ENCODE measurements at places on chromosomes 2 and 18.
A peak's percentile ranks its signal among the peaks of the same experiment; 100 is the strongest.

DNA sequence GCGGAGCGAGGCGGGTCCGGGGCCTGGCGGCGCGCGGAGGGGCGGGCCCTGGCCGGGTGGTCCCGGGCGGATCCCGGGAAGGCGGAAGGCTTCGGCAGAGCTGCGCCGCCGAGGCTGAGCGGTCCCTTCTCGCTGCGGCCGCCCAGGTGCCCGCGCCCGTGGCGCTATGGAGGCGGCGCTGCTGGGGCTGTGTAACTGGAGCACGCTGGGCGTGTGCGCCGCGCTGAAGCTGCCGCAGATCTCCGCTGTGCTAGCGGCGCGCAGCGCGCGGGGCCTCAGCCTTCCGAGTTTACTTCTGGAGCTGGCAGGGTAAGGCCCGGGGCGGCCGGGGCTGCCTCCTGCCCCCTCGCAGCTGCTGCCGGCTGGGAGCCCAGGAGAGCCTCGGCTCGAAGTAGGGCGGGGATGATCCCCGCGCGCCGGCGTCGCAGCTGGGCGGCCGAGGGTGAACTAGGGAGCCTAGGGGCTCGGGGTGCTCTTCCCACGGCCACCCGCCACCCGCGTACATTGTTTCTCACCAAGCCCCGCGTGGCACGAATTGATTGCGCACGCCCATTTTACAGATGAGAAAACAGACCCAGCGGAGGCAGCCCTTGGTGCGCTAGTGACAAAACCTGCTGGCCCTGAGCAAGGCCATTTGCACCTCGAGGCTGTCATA, at the start of gene SLC66A3:
TSS of gene SLC66A3 (plus strand) at position 87 of the 655 bp plus-strand sequence. CDS start at position 167, 80 bp downstream.
- peak; percentile 85 for DNase-seq

DNA sequence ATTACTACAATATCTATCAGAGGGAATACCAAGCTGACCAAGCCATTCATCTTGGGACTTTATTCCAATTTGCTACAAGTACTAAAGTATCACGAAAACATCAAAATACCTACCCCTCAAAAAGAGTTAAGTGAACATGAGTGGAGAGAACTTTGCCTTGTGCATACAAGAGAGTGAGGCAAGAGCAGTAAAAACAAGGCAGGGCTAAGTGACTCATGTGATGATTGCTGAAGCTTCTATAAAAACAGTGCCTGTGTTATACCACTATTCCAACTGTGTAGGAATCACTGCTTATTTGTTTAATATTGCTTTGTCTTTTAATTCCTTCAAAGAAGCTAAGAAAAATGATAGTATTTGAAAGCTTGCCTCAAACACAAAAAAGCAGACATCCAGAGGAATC, 61.2 kb downstream of the FARSB start:
- peak; percentile 89 for DNase-seq

GRCh38 chr2:146523196-146523595, 1321.6 kb upstream of the ACVR2A start:
- peak; percentile 12 for DNase-seq

- no peak for DNase-seq
Measured at GRCh38 chr2:222248256-222248655, 50.5 kb downstream of the PAX3 start.

DNA sequence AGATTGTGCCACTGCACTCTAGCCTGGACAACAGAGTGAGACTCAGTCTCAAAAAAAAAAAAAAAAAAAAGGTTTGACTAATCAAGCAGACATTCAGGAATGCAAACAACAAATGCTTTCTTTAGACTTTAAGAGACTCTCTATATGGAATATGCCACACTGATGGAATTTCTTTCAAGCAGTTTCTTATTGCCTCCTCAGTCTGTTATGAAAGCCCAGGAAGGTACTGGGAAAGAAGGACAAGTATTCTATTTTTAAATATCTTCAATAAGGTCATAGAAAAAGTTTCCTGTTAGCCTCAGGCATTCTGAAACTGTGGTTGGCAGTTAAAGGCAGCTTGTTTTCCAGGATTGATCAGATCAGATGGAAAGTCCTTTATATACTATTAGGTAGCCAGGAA, 241.6 kb downstream of the PIK3C3 start:
- peak; percentile 36 for DNase-seq

DNA sequence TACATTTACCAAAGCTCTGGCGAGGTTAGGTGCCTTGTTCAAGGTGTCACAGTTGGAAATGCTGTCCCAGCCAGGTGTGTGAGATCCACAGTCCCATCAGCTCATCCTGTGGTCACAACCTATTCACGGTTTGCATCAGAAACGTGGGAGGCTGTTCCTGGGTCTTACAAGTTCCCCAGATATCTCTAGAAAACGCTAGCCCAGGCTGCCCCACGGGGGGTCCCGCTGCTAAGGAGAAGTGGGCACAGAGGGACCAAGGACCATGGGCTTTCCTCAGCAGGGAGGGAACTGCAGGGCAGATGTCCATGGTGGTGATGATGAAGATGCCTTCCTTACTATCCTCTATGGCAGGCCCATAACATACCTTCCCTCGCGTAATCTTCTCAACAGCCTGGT, 649 bp downstream of the FECH start:
- peak; percentile 5 for DNase-seq

DNA sequence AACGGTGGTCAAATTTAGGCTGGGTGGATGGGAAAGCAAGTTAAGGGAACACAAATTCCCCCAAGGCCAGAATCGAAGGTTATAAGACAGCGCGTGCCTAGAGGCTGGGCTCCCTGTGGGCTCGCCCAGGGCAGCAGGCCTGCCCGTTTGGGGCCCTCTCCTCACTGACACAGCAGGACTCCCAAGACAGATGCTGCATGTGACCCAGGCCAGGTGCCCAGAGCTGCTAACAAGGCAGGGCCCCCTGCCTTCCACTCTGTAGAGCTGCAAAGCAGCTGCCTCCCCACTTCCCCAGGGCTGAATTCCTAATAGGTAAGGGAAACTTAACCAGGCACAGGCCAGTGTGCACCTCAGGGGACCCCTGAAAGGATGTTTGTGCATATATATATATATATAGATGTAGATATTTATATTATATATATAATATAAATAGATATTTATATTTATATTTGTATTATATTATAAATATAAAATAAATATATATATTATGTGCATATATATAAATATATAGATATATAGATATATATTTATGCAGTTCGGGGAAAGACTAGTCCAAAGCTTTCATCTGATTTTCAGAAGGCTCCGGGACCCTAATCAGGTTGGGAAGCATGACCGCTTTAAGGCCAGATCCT, 43.7 kb downstream of the TMEM37 start:
- DNase-seq: no peak
